Kidney (tissue), 22 donors: ENCODE measurements at places on chromosomes 13 and 19. TPM values are rescaled to one million over a fixed set of nuclear protein-coding genes. Genes with fewer than 3 reads are reported as not detected.

ZNF418 gene
- polyA plus RNA-seq, result 8.2 TPM

SMIM17 gene
- polyA plus RNA-seq, result not detected

GRCh38 chr19:8462571-8462970 is 17.8 kb downstream of the HNRNPM start:
- no peak for DNase-seq

- DNase-seq, result no peak
Observed at GRCh38 chr13:110455444-110455843, 106.1 kb downstream of the RAB20 start.

DNA sequence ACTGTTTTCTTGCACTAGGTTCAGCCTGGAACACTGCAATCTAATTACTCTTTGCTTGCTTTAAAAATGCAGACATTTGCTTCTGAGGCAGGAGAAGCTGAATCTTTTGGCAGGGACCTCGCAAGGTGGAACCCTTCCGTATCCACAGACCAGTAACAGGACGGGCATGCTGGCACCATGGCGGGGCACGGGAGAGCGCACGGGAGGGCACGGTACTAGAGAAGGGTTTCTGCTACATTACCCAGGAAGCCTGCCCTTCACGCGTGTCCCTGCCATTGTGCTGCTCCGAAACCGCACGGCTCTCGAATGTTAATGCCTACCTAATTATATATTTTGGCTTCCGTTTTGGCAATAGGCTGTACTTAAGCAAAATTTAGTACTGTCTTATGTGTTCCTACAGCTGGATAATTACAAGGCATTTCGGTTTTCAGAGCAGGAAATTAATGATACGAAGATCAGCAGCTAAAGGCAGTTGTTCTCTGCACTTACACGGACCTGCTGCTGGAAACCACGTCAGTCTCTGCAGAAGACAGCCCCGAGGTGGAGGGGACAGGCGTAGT is 430.4 kb downstream of the IRS2 start:
- no peak for DNase-seq

MBD3L2 gene
- polyA plus RNA-seq, result not detected

DNA sequence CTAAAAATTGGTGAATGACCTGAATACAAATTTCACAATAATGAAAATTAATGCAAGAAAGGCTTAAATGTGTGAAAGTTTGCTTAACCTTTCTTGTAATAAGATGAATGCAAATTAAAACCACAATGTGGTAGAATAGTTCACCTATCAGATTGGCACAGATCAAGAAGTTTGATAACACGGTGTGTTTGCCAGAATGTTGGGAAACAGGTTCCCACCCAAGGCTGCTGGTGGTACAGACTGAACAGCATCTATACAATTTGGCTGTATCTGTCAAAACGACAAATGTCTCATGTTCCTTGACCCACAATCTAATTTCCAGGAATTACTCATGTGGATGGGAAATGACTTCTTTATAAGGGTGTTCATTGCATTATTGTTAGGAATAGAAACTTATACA is 8.6 kb upstream of the IRS2 start:
- no peak for DNase-seq

- DNase-seq, result peak; percentile 48
Observed at GRCh38 chr13:38530492-38530891, 156.4 kb upstream of the FREM2 start.

DNA sequence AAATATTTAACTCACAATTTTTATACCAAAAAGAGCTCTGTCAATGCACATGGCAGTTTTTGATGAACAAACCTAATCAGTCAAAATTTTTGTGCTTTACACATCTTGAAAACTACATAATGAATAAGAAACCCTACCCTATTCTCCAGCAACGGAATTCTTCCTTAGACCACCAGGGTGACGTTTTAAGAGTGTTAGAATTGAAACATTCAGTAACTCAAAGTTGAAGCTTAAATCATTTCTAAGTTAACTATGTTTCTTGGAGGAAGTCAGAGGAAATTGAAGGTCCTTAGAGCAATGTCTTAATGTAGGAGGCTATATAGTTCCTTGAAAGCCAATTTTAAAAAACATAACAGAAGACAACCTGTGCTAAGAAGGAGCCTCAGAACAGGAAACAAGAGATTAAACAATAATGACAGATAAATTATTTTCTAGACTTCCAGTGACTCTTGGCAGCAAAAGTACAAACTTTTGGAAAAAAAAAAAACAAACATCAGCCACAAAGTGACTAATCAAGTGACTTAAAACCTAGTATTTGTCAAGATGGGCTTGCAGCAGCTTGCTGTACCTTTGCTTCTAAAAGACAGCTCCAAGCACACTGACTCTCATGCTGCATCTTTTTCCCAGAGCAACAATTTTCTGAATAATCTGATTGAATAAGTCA is 6.2 kb downstream of the SPRY2 start:
- DNase-seq, result no peak

KLK12 gene
- polyA plus RNA-seq, result not detected

GRCh38 chr19:18179957-18180356 is 6.3 kb downstream of the IFI30 start:
- DNase-seq, result no peak

DNA sequence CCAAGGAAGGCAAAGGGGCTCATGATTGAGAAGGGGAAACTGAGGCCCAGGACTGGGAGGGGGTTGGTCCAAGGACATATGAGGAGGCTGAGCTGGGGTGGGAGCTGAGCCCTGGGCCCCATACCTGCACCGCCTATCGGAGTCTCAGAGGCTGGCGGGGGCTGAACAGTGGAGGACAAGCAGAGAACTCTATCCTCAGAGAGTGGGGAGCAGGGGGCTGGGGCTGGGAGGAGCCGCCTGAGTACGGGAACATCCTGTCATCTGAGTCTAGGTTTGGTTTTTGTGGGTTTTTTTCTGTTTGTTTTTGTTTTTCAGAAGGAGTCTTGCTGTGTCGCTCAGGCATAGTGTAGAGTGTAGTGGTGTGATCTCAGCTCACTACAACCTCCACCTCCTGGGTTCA is 6.2 kb downstream of the ARRDC2 start:
- no peak for DNase-seq

SIGLEC6 gene
- polyA plus RNA-seq, result not detected

PLIN5 gene
- 21.2 TPM for polyA plus RNA-seq

RFPL4AL1 gene
- not detected for polyA plus RNA-seq

GRCh38 chr13:83333614-83334388 is 548.5 kb downstream of the SLITRK1 start:
- no peak for DNase-seq

- DNase-seq, result no peak
Observed at GRCh38 chr13:35480346-35480745, 3.9 kb upstream of the MAB21L1 start.

DNA sequence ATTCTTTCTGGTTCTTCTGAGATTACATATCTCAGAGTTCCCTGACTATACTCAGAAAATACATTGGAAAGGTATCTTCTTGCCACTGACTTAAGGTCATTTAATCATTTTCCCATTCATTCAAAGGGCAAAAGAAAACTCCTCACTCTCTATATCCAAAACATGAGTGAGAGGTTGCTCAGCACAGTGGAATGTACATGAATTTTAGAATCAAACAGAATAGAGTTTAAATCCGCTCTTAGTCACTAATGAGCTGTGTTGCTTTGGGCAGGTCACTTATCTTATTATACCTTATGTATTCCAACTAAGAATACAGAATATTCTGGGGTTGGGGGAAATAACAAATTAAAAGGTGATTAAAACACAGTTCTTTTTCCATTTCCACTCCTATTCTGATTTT is 452.6 kb upstream of the KLF12 start:
- no peak for DNase-seq

LIG4 gene
- 5.9 TPM for polyA plus RNA-seq

DNA sequence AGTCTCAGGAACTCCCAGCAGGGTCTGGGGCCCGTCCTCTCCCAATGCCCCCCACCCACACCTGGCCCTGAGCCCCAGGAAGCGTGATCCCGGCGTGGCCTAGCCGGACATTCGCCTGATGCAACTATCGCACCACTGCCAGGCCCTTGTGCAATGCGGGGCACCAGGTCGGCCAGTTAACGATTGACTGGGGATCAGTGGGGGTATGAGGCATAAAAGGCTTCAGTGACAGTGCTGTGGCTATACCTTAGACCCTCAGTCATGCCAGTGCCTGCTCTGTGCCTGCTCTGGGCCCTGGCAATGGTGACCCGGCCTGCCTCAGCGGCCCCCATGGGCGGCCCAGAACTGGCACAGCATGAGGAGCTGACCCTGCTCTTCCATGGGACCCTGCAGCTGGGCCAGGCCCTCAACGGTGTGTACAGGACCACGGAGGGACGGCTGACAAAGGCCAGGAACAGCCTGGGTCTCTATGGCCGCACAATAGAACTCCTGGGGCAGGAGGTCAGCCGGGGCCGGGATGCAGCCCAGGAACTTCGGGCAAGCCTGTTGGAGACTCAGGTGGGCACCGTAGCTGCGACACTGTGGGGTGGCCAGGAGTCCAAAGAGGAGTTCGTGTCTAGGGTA is at the start of gene ANGPTL8:
ANGPTL8 (plus strand) TSS at position 243 of the 624 bp plus-strand sequence; CDS start at position 262, 19 bp downstream.
- DNase-seq, result no peak

DNA sequence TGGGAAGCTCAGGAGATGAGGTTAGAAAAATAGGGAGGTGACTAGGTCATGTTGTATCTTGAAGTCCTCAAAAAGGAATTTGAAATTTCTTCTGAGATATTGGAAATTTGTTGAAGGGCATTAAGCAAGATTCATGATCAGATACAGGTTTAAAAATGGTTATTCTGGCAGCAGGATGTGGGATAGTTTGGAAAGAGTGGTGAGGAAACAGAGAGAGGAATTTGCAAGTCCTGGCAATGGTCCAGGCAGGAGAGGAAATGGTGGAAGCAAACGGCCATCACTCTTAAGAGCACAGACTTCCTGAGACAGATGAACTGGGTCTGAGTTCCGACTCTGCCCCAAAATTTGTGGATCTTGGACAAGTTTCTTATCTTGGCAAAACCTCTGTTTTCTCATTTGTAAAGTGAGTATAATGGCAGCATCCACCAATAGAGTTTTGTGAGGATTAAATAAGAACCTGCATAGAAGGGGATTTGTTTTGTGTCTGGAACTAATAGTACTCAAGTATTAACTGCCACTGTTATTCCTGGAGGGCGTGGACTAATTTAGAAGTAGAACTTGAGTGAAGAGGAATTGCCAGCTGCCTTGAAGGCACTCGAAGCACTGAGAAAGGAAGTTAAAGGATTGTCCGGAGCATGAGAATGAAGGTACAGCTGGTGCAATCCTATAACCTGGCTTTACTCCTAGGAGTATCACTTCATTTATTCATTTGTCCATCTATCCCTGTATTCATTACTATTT is 99.6 kb downstream of the CCNA1 start:
- DNase-seq, result no peak

ICAM3 gene
- 21.8 TPM for polyA plus RNA-seq

DNA sequence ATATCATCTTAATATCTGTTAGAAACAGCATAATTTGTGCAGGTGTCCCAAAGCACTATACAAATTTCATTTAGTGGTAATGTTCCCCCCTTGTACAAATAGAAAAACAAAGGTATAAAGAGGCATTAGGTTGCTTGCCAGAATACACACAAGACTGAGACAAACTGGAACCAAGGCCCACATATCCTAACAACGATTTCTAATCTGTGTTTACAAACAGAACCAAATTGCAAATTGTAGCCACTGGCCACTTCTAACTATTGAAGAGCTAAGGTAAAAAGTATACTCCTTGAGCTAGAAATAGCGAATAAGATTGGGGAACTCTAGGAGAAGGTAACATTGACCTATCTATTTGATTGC is 526.1 kb downstream of the KLF12 start:
- no peak for DNase-seq

DNA sequence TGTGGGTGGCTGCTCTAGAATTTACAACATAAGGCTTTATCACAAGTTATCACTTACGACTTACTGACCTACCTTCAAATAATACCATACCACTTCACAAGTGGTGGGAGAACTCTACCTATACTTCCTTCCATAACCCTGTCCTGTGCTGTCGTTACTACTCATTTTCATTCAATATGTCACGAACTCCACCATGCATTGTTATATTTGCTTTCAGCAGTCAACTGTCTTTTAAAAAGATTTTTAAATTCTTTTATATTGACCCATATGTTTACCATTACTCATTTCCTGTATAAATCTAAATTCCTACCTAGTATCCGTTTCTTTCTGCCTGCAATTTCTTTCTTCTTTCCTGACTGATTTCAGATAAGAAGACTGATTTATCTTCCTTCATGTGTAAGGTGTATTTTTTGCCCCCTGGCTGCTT is 200.0 kb downstream of the KLF12 start:
- DNase-seq, result no peak

PLK5 gene
- not detected for polyA plus RNA-seq

GRCh38 chr19:41019346-41019745 is 28.3 kb downstream of the CYP2B6 start:
- no peak for DNase-seq

ZNF805 gene
- polyA plus RNA-seq, result 0.82 TPM

- no peak for DNase-seq
Observed at GRCh38 chr19:3178377-3178972, at the start of gene S1PR4. Gene S1PR4 (plus strand): TSS chr19:3178769. CDS start chr19:3178793, 24 bp downstream.

DNA sequence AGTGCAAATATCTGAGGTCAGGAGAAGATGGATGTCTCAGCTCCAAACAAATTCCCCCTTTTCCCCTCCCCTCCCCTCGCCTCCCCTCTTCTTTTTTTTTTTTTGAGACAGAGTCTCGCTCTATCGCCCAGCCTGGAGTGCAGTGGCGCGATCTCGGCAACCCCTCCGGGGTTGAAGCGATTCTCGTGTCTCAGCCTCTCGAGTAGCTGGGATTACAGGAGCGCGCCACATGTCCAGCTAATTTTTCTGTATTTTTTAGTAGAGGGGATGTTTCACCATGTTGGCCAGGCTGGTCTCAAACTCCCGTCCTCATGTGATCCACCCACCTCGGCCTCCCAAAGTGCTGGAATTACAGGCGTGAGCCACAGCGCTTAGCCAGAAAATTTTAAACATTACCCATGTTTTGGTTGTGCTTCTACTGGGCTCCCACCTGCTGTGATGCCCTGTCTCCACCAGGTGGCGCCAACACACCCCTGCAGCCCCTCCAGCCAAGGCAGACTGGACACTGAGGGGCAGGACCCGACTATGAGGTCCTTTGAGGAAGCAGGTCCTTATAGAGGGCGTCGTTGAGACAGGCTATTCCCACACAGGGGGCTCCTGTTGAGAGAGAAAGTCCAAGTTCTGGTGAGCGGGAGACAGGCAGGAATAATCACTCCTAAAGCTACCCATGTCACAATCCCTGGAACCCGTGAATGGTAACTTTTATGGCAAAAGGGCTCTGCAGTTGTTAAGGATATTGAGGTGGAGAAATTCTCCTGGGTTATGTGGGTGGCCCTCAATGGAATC is 6.3 kb downstream of the ERICH4 start:
- peak; percentile 72 for DNase-seq

SCGB2B2 gene
- 0.73 TPM for polyA plus RNA-seq

CAPN12 gene
- 27.1 TPM for polyA plus RNA-seq

JSRP1 gene
- polyA plus RNA-seq, result 0.37 TPM

CD33 gene
- 2.6 TPM for polyA plus RNA-seq
